Stimulated activated CD8-positive, alpha-beta memory T cell treated with anti-CD3 and anti-CD28 coated beads, Interleukin-4, amount 100 ng/mL, for 48 hours (primary cell): ENCODE measurements at places on chromosomes 7 and 10.

GRCh38 chr10:33277135-33277536, 57.3 kb downstream of the NRP1 start:
- DNase-seq: no peak

DNA sequence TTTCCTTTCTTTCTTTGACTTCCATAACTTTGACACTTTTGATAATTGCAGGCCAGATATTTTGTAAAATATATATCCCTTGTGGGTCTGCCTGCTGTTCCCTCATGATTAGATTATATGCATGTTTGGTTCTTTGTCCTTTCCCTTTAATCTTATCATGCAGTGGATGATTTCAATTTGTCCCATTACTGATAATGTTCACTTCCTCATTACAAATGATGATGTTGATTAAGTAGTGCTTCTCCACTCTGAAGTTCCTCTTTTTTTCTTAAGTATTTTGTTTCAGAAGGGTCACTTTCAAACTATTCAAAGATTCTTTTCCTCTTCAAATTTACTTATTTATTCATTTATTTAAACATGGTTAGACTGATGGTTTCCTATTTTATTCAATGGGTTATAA, 898.1 kb downstream of the XPNPEP1 start:
- no peak for DNase-seq

DNA sequence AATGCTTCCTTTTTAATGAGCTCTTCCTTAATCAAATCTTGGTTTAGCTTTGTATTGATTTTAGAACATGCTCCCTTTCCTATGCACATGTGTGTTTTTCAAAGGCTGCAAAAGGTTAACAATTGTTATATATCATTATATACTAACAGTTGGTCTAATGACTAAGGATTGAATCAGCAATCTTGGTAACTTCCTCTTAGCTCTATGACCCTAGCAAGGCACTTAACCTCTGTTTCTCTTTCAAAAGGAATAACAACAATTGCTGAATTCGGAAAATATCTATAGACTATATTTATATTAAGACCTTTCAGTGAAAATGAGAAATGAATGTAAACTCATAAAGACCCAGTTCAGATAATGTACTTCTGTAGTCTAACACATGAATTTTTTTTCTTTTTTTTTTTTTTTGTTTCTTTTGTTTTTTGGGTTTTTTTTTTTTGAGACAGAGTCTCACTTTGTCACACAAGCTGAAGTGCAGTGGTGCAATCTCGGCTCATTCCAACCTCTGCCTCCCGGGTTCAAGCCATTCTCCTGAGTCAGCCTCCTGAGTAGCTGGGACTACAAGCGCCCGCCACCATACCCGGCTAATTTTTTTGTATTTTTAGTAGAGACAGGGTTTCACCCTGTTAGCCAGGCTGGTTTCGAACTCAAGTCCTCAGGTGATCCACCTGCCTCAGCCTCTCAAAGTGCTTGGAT, 48.8 kb downstream of the HOXA1 start:
- no peak for DNase-seq

- no peak for DNase-seq
Measured at GRCh38 chr7:101108330-101108857, 18.5 kb upstream of the SERPINE1 start.

- no peak for DNase-seq
Measured at GRCh38 chr7:90966346-90966745, 297.9 kb upstream of the FZD1 start.

GRCh38 chr7:71198887-71199286, 66.9 kb downstream of the GALNT17 start:
- no peak for DNase-seq

DNA sequence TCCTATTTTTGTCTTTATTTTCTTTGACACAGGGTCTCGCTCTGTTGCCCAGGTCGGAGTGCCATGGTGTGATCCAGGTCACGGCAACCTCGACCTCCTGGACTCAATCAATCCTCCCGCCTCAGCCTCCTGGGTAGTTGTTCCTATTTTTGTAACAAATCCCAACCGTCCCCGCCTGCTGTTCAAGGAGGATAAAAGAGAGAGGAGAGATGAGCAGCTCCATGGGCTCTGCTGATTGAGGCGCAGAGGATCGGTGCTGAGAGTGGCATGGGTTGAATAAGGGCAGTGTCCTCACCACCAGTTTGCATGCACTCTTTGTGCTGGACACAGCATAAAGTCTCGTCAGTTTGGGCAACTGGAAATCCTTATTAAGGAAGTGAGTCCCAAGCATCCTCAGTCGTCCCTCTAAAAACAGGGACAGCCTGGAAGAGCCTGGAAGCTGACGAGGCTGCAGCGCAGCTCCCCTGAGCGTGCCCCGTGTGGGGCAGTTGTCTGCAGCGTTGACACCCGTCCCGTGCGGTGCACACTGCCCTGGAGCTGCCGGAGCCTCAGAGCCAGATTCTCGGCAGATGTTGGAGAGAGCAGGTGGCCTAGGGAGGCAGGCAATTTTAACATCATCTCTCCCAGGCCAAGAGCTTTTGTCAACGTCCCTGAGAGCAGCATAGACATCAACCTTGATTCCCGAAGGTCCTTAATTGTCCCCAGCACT, 404.2 kb upstream of the RNF32 start:
- no peak for DNase-seq

- no peak for DNase-seq
Measured at GRCh38 chr7:2031451-2031845, 201.3 kb downstream of the MAD1L1 start.

- DNase-seq: no peak
Measured at GRCh38 chr7:12222889-12223579, 11.9 kb downstream of the TMEM106B start.

- DNase-seq: no peak
Measured at GRCh38 chr7:157930441-157930840, 593.6 kb downstream of the DNAJB6 start.

DNA sequence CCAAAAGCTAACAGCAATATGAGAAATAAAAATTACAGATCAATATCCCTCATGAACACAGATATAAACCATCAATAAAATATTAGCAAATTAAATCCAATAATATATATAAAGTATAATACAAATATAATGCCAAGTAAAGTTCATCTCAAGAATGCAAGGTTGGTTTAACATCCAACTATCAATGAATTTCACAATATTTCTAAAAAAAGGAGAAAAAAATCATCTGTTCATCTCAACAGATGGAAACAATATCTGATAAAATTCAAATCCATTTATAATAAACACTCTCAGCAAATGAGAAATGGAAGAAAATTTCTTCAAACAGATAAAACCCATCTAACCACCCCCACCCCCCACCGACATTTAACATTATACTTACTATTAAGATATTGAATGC, 86.9 kb downstream of the SIRT1 start:
- no peak for DNase-seq

GRCh38 chr10:110074758-110075671, 67.2 kb downstream of the ADD3 start:
- no peak for DNase-seq

- no peak for DNase-seq
Measured at GRCh38 chr7:121456785-121457359, 60.8 kb upstream of the FAM3C start.

DNA sequence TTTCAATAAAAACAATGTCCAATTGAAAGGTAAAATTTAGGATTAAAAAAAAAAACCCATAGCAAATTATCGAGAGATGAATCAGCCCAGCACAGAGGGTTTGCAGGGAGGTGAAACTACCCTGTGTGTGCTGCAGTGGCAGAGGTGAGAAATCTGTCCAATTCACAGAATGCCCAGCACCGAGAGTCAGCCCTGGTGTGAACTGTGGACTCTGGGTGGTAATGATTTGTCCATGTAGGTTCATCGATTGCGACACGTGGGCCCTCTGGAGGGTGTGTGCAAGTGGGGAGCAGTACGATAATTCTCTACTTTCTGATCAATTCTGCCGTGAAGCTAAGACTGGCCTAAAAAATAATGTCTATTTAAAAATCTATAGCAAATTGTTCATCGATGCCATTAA, 94.5 kb upstream of the PFKP start:
- no peak for DNase-seq

- DNase-seq: no peak
Measured at GRCh38 chr10:1413823-1414222, 323.5 kb downstream of the ADARB2 start.

DNA sequence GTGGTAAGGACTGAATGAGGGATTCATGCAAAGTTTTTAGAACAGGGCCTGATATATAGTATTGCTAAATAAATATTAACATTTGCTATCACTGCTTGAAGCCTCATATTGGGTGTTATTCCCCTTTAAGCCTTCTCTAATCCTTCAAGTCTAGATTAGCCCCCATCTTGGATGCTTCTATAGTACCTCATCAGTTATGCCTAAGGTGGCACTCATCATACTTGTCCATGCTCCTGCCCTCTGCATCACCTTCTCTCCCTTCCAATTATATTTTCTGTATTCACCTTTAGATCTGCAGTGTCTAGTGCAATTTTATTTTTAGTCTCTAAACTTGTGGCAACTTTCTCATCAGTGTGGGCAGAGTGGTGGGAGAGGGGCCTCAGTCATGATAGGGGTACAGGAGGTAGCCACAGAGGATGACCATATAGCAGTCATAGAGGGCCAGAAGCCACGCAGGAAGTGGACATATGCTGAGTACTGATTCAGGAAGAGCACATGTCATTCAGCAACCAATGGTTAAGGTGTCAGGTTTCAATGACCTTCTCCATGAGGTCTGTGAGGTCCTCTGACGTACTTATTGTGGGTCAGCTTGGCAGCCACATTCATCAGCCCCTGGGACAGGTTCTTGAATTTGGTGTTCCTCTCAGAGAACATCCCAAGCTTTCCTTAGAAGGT, 2.5 kb downstream of the ENTPD1 start:
- DNase-seq: no peak

GRCh38 chr10:46527241-46527811, 29.1 kb downstream of the GPRIN2 start:
- no peak for DNase-seq

DNA sequence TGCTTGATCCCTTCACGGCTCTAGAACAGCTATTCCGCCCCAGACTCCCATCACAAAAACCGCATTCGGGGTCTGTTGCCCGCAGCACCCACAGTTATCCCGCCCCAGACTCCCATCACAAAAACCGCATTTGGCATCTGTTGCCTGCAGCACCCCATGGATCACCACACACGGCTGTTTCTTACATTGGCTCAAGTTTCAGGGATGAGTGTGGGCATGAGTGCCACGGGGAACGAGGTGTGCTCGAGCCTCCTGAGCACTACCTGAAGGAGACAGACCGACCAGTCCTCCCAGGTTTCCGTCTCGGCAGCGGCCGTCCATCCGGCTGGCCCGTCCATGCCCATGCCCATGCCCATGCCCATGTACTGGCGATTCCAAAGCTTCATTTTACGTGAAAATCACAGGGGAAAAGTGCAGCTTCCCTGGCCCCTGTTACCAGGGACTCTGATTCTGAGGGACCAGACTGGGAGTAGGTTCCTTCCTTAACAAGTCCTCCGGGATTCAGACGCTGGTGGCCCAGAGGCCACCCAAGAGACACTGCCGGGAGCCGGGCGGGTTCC, 66.4 kb upstream of the INSIG1 start:
- DNase-seq: no peak
